ENCODE measurements at places on chromosomes 16 and 17. TPM values are rescaled to one million over a fixed set of nuclear protein-coding genes. Genes with fewer than 3 reads are reported as not detected.

Gene OR3A2
- 2.0 TPM for total RNA-seq

Gene GPRC5C
- total RNA-seq = 0.96 TPM

Gene UTS2R
- total RNA-seq = 0.20 TPM

Gene COASY
- total RNA-seq = 69.8 TPM

Gene CACNG3
- total RNA-seq = not detected

Gene CSH2
- not detected for total RNA-seq

Gene ALOX15
- total RNA-seq = not detected

Gene CFAP97D1
- total RNA-seq = not detected

Gene GLIS2
- 0.51 TPM for total RNA-seq

Gene MLYCD
- 4.7 TPM for total RNA-seq

Gene HSD11B2
- total RNA-seq = not detected

Gene ZMYND15
- total RNA-seq = 0.25 TPM

Gene UTP4
- 44.3 TPM for total RNA-seq

Gene PTRH2
- 19.1 TPM for total RNA-seq

Gene SSTR5
- not detected for total RNA-seq

Gene NT5M
- total RNA-seq = 11.0 TPM

Gene HLF
- 0.48 TPM for total RNA-seq

Gene SPATA22
- not detected for total RNA-seq

Gene MRM1
- total RNA-seq = 9.2 TPM

Gene TTLL6
- total RNA-seq = not detected

Gene NOG
- total RNA-seq = 1.6 TPM

Gene SPPL2C
- total RNA-seq = not detected

Gene TBC1D3E
- not detected for total RNA-seq

Gene RHOT2
- total RNA-seq = 126 TPM

Gene PFAS
- 59.6 TPM for total RNA-seq

Gene KRT39
- total RNA-seq = not detected

Gene CCDC47
- 46.0 TPM for total RNA-seq

Gene SLC47A2
- not detected for total RNA-seq

Gene MYH1
- total RNA-seq = not detected

Gene KIF22
- total RNA-seq = 172 TPM

Gene C16orf87
- total RNA-seq = 11.8 TPM
